ENCODE measurements at places on chromosomes 1 and 21.

GRCh38 chr1:227894831-227895451 is 52.8 kb downstream of the WNT9A start:
- no peak for DNase-seq

- peak; percentile 96 for DNase-seq
Measured at GRCh38 chr1:203547771-203548421, 53.9 kb downstream of the OPTC start.

DNA sequence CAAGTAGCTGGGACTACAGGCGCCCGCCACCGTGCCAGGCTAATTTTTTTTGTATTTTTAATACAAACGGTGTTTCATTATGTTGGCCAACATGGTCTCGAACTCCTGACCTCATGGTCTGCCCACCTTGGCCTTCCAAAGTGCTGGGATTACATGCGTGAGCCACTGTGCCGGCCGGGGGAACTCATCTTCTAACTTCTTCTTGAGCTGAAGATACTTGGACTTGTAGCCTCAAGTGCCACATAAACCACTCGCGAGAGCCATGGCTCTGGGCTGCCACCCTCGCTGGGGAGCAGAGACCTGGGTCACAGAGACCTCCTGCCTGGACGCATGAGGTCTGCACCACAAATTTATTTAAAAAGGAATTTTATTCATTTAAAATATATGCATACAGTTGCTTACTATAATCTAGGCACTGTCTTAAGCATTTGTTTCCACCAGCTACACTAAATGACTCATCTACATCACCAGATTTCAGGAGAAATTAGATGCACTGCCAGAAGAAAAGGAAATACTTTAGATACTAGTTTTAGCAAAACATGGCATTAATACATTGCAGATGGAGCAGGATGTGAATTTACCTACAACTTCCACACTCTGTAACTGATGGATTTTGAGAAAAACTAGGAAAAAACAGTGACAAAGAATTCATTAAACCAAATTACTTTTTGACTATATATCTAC is 29.9 kb upstream of the PUM1 start:
- DNase-seq: no peak

DNA sequence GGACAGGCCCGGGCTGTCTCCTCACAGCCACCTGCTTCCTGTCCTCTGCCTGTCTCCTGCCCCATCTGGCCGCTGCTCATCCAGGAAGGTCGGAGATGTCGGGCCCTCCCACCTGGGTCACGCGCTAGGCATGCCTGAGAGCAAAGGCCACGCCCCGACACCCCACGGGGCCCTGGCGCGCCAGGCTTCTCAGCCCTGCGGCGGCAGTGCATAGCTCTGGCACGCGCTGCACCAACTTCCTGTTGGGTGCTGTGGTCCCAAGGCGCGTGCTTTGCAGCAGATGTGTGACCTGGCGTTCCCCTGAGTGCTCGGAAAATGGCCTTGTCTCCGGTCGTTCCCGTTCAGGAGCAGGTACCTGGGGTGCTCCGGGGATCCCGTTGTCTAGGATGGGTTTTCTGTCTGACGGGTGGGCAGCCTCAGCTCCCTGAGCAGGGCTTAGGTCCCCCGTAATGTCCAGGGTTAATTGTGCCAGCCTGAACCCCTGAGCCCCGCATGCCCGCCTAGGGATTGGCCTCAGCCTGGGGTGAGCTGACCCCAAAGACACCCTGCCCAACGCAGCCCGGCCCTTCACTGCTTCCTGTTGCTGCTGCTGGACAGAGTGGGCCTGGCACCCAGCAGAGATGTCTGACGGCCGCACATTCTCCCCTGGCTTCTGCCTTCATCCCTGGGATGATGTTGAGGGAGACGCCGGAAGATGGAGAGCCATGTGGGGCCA is 19.4 kb upstream of the KCNAB2 start:
- peak; percentile 95 for DNase-seq

DNA sequence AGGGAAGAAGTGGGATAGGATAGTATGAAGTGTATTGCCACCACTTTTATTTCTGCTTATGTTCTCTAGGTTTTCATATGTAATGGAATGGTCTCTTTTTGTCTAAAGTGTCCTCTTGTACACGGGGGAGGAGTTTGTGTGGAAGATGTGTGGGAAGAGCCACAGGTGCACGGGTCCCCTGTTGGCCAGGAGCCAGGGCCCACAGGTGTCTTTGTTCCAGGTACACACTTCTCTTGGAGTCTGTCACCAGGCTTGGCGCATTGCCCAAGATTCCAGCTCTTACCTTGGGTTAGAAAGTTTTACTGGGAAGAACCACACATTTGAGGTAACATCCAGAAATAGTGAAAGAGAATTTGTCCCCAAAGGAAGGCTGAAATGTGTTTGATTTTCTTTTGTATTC is 10.5 kb downstream of the TENT5C start:
- no peak for DNase-seq

DNA sequence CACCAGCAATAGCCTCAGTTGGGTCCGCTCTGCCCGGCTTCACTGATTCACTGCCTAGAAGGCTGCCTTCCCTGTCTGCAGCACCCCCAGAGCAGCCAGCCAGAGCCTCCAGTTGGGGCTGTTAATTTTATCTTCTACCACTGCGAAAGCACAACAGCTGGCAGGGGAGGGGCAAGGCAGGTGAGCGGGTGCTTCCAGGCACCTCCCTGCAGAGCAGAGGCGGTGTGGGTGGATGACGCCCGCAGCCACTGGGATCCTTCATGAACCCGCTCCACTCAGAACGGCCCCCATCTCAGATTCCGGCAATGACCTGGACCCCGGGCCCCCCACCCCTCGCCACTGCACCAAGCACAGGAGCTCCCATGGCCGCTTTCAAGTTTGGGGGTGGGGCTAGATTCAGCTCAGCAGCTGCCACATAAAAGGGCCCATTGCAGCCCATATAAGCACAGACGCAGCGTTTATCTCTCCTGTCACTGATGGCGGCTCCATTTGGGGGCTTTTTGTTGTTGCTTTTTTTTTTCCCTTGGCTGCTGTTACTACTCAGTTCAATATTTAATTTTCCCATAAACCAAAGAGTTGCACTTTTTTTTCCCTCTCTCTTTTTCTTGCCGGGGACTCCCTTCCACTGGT is 128.0 kb upstream of the KLHDC7A start:
- DNase-seq: peak; percentile 81

DNA sequence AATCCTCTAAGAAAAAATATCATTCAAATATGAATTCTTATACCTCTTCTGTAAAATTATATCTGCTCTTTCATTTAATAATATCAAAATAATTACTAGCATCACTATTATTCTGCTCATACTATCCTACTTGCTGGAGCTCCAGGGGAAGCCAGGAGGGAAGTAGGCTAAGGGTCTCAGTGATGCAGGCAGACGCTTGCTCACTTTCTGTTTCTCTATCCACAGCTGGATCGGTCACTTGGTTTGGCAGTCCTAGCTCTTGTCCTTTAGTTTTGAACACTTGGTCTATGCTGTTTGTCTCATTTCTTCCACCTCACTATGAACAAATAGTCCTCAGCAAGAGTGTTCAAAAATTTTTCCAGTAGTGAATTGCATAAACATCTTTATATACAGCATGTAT is 11.3 kb downstream of the CCDC190 start:
- DNase-seq: no peak

Data from NCI-H82 (cell line).